LHCN-M2 (cell line): ENCODE measurements at places on chromosomes 3 and 15.

- DNase-seq, result no peak
Observed at GRCh38 chr3:120908795-120909601, 993 bp downstream of the STXBP5L start.

DNA sequence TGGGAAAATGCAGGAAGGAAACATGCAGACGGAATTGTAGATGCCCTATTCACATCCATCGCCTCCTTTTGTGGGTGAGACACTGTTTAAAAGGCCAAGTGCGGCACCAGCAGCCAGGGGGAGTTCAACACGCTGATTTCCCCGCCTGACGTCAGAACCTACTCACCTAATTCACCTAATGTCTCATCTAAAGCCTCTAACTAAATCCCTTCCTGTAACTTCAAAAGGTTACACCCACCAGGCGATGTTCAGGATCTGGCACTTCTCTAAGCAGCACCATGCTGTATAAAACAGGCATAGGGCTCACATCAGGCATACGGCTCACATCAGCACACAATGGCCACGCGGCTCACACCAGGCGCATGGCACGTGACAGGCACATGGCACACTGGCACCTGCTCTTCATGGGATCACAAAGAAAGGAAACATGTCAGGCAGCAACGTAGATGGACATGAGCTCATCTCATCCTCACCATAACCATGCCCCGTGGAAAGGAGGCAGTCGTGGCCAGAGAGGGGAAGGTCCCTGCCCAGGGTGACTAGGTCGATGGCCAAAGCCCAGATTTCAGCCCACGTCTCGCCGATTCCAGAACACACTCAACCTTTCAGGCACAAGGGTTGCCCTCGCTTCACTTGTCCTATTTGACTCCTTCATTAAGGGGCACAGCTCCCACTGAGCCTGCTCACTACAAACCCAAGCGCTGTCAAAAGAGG lies 21.7 kb downstream of the XXYLT1 start:
- DNase-seq, result no peak

DNA sequence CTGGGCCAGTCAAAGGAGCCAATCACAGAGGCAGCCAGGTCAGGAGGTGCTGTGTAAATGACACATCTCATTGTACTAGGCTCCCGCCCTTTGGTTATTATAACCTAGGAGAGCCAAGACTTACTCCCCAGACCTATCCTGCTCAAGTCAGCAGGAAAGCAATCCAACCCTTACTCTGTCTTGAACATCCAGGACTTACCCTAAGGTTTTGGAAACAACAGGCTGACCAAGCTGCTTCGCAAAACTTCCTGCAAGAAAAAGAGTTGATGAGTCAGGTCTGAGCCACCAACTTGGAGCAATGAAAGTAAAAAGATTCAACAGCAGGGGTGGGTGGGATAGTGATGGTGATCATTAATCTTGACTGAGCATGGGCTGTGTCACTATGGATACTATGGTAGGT lies 144.4 kb downstream of the MYLK start:
- peak; percentile 84 for DNase-seq

DNA sequence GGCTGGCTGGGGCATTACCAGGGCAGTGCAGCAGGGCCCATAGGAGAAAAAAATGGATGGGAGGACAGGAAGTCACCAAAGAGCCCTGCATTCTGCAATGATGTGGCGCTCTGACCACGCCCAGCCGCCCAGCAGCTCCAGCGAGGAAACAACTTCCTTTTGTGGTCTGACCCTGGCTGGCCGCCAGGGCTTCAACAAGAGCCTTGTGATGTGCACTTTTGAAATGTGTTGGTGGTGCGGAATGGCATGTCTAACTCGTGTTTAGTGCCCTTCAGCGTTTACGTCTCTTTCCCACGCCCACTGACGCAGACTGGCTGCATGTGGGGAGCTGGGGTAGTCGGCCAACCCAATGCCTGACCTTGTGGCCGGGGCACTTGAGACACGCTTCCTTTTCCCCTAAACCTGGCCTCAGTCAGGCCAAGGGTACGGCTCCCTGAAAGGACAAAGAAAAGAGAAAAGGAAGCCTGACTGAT lies 81.9 kb upstream of the CTNNB1 start:
- DNase-seq, result peak; percentile 86

DNA sequence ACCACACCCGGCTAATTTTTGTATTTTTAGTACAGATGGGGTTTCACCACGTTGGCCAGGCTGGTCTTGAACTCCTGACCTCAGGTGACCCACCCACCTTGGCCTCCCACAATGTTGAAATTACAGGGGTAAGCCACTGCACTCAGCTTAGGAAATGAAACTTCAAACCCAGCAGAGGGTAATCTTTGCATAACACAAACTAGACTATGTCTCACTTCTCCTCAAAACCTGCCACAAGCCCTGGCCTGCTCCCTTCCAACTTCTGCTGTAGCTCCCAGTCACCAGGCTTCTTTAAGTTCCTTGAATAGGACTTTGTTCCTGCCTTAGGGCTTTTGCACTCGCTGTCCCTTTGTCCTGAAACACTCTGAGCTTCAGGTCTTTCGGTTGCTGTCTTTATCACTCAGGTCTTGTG lies 39.2 kb upstream of the SEMA4B start:
- DNase-seq, result no peak

DNA sequence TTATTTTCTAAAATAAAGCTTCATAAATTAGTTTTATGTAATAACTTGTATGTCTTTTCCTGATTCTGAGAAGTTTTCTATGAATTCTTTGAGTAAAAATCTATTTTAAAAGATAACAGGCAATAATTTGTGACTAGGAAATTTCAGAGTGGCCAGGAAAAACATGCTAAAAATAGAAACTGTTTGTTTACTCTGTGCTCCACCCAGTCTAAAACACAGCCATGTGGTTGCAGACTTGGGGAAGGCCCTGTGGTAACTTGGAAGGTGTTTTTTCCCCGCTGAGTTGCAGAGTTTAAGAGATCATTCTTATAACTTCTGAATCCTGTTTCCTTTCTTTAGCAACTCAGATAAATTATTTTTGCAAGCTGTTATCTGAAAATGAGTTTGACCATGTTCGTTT lies 21.9 kb downstream of the PLCL2 start:
- DNase-seq, result peak; percentile 6

DNA sequence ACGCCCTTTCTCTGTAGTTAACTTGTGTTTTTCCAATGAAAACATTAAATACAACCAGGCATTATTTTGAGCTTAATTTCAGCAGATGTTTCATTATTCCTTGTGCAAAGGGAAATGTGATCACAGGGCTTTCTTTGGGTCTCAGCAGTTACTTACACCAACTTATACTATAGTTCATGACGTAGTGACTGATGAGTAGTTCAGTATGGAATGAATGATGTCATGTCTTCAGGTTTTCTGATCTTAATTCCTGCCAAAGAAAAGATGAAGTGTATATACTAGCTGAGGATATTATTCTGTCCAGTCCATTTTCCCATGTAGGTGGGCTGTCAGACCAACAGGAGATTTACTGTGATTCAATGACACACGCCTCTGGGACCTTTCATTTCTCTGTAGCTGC lies 61.3 kb downstream of the MYRIP start:
- no peak for DNase-seq

DNA sequence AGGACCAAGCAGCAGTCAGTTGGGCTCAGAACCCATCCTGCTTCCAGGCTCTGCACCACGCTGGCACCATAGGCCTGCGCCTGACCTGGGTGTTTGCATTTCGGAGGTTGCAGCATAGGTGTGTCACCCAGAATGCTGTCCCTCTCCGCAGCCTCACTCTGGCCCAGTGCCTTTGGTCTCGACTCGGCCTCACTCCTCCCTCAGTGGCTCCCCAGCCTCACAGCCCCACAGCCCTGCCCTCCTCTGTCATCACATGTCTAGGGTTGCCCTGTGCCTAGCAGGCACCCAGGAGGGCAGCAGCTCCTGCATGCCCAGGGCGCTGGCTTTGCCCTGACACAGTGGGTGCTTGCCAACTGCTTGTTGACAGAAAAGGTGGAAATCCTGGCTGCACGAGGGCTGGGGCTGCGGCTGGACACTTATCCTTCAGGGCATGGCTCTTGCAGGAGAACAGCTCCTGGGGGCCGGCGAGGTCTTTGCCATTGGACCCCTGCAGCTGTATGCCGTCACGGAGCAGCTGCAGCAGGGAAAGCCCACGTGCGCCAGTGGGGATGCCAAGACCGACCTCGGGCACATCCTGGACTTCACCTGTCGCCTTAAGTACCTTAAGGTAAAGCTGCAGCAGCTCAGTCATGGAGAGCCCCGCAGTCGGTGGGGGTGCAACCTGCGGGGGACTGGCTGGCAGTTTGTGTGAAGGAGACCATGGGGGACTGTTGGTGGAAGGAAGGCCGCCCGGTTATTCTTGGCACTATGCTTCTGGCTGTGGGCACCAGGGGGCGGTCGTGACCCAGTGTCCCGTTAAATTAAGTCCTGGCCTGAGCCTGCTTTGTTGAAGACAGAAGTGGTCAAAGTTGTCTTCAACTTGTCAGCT lies 16.2 kb downstream of the NISCH start:
- peak; percentile 55 for DNase-seq
